ENCODE measurements at places on chromosomes 16 and 17.
A peak's percentile ranks its signal among the peaks of the same experiment; 100 is the strongest.

GRCh38 chr16:82044585-82044911 is 9.5 kb downstream of the HSD17B2 start:
- DNase-seq: no peak

- DNase-seq: no peak
Measured at GRCh38 chr16:78504401-78504851, 405.0 kb downstream of the WWOX start.

- DNase-seq: no peak
Measured at GRCh38 chr17:21105064-21105894, 21.5 kb upstream of the DHRS7B start.

DNA sequence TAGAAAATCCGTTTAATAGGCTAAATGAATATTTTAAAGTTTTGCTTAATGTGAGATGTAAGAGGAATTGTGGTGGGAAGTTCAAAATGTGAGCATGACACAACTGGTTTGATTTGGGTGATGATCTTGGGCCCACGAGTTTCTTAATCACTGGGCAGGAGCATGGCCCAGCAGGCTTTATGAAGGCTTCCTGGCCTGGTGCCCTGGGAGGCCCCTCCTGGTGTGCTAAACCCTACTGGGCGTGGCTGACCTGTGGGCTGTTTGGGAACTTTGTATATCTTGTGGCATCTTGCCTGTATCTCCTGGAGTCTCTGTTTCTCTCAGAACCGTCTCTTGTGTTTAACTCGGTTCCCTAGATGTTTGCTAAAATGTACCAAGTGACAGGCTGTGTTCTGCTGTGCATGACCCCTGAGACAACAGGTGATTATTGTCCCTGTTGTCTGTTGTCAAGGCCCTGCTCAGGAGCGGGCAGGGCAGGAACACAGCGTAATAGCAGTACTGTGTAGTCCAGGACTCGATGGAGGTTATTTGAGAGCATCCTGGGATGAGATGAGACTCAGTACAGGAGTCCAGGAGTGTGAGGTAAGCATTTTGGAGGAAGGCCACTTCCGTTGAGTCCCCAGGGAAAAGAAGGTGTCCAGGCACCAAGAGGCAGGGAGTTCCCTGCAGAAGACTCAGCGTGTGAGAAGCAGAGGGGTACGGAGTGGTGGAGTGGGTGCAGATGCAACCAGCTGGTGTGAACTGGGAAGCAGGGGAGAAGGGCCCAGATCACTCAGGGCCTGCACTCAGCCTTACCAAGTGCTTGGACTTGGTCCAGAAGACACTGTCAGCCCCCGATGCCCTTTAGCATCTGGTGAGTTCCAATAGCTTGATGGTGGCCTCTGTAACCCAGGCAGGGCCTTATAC is 48.5 kb downstream of the B9D1 start:
- DNase-seq: no peak

DNA sequence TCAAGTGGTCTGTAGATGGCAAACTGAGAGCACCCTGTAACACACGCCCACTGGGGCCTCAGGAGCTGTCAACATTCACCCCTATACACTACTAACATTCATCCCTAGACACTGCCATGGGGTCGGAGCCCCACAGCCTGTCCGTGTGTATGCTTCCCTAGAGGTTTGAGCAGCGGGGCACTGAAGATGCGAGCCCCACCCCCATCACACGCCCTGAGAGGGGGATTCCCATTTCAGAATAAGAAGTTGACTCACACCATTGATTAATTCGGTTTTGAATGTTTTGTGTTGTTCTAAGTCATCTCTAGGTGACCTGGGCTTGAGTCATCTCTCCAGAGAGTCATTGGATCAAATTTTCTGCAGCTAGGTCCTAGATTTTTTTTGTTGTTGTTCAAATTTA is 37.3 kb upstream of the MMD start:
- no peak for DNase-seq

GRCh38 chr17:2701161-2701995 is 10.2 kb downstream of the CLUH start:
- no peak for DNase-seq

GRCh38 chr16:50267151-50267631 is 840 bp downstream of the ADCY7 start:
- no peak for DNase-seq

GRCh38 chr17:27540318-27541101 is 84.3 kb downstream of the KSR1 start:
- peak; percentile 98 for DNase-seq
